HFFc6 (cell line): ENCODE measurements at places on chromosomes 7 and 10.

GRCh38 chr7:7566651-7567611 lies at the start of gene MIOS:
TSS of gene MIOS (plus strand) at chr7:7566884. CDS start at chr7:7572476, 5,592 bp downstream.
- peak; percentile 51 for DNase-seq

- DNase-seq, result no peak
Measured at GRCh38 chr10:6618340-6618739, 38.3 kb upstream of the PRKCQ start.

DNA sequence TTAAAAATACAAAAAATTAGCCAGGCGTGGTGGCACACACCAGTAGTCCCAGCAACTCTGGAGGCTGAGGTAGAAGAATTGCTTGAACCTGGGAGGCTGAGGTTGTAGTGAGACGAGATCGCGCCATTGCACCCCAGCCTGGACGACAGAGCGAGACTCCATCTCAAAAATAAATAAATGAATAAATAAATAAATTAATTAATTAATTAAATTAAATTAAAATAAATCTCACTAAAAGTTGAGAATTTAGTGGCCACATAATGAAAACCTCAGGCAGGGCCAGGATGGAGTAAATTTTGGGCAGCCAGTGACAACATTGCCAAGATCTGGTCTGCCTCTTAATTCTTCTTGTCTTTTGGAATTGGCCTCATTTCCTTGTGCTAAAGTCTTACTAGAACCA lies 187.5 kb upstream of the FEZF1 start:
- DNase-seq, result no peak

GRCh38 chr10:97796651-97797050 lies 24.9 kb upstream of the SFRP5 start:
- DNase-seq, result no peak

- DNase-seq, result no peak
Measured at GRCh38 chr7:28005075-28005846, 175.3 kb downstream of the JAZF1 start.

DNA sequence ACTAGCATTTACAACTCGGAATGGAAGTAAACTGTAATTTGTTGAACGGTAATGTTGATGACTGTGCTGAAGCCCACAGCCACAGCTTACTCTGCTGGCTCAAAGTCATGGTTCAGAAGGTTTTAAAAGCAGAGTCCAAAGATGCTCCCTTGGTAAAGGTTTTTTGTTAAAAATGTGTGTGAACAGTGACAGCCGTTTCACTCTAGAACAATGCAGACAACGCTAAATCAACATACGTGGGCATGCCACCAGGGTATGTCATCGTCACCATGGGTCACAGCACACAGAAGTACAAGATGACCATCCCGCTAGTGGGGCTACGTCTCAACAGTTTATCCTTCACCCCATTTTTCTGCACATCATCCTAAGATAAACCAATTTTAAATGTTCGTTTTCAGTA lies 106.5 kb upstream of the LANCL2 start:
- no peak for DNase-seq

- no peak for DNase-seq
Measured at GRCh38 chr7:17300012-17300411, 1.6 kb downstream of the AHR start.

- no peak for DNase-seq
Measured at GRCh38 chr10:107692072-107692471, 527.6 kb upstream of the SORCS1 start.

DNA sequence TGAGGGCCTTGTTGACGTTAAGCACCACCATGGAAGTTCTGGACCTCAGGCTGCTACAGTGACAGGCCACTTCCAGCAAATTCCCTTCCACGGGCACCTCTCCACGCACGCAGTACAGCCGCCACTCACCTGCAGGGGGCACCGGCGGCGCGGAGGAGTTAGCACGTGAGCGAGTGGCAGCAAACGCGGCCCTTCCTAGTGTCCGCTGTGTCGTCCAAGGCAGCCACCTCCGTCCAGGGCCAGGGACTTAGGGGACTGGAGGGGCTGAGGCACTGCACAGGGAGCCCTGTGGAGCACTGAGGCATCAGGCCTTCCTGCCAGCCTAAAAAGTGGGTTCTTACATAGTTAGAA lies 164.4 kb downstream of the SVIL start:
- DNase-seq, result no peak

DNA sequence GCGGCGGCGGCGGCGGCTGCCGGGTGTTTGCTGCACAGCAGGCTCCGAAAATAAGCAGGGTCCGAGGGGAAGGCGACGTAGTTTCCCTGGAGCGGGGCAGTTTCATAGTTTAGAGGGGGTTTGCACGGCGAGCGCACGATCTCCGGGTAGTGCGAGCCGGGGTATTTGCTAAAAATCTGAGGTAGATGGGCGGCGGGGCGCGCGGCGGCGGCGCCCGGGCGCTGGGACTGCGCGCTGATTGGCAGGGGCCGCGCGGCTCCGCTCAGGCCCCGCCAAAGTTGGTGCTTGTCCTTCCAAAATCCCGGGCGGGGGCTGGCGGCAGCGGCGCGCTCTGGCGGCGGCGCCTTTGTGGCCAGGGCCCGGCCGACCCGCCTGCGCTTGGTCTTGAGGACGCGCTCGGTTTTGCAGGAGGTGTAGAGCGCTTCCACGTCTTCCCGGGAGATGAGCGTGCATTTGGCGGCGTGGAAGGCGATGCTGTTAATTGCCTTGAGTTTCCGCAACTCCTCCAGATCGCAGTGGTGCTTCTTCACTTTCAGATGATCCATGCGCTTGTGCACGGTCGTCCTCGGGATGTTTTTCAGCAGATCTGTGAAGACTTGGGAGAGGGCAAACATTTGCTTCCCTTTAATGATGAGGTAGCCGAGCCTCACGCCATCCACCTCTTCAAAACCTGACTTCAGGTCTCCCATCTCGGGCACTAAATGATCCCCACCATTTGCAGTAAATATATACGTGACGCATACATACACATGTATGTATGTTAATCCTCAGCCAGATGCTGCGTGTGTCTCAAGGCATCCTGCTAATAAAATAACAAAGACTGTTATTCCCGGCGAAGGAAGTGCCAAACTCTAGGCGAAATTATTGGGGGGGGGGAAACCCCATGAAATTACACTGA lies 8.1 kb downstream of the SKIDA1 start:
- no peak for DNase-seq

GRCh38 chr10:113899952-113900598 lies 45.6 kb downstream of the NHLRC2 start:
- no peak for DNase-seq

GRCh38 chr10:23975431-23975830 lies 233.5 kb upstream of the KIAA1217 start:
- DNase-seq, result no peak

GRCh38 chr7:38525857-38526256 lies 105.3 kb downstream of the AMPH start:
- no peak for DNase-seq

DNA sequence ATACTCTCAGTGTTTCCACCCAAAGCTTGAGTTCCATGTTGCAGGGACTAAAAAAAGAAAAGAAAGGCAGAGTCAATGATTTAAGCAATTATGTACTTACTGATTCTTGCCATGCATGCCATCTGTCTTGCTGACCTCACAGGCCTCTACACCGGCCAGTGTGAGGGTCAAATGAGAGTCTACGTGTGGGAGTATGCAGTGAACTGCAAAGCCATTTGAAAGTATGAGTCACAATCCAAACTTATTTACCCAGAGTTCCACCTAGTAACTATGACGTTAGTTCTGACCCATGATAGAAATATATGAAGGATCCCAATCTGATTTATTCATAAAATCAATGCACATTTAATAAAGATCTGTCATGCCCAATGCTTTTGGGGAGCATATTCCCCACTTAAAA lies 26.5 kb downstream of the PDE1C start:
- no peak for DNase-seq

DNA sequence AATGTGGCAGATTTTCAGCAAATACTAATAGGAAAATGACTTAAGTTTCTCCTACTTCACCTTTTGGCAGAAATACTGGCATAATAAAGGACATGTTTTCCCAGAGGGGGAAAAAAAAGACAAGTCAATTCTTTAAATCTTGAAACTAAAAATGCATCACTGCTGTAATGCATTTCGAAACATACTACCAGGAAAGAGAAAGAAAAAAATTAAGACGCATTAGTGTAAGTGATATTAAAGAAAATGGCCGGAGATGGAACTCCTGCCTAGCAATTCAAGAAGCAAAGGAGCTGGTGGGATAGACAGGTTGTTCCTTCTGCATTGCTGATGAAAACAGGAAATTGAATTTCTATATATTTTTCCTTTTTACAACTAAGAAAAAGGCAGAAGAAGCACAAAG lies 3.2 kb downstream of the ACTR1A start:
- no peak for DNase-seq

DNA sequence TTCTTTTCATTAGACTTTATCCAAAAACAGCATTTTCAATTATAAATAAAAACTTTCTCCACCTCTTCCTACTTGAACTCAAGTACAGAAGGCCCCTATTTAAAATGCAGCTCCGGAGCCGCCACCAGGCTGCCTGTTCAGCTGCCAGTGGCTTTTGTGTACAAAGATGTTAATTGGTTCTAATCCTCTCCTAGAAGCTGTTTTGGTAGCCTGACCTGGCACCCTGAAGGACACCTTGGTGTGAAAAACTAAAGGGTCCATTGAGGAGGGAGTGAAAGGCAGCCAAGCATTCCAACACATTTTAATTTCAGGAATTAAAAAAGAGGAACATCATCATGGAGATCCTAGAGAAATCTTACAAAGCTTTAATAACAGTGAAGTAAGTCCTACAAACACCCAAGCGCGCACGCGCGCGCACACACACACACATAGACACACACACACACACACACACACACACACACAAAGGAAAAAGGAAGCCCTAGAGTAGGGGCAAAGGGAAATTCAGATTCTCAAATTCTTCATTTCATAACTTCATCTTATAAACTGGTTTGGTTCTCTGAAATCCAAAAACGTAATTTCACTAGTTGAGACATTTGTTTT lies 41.4 kb downstream of the VAX1 start:
- no peak for DNase-seq

- DNase-seq, result no peak
Measured at GRCh38 chr10:29465384-29465783, 169.4 kb downstream of the SVIL start.

DNA sequence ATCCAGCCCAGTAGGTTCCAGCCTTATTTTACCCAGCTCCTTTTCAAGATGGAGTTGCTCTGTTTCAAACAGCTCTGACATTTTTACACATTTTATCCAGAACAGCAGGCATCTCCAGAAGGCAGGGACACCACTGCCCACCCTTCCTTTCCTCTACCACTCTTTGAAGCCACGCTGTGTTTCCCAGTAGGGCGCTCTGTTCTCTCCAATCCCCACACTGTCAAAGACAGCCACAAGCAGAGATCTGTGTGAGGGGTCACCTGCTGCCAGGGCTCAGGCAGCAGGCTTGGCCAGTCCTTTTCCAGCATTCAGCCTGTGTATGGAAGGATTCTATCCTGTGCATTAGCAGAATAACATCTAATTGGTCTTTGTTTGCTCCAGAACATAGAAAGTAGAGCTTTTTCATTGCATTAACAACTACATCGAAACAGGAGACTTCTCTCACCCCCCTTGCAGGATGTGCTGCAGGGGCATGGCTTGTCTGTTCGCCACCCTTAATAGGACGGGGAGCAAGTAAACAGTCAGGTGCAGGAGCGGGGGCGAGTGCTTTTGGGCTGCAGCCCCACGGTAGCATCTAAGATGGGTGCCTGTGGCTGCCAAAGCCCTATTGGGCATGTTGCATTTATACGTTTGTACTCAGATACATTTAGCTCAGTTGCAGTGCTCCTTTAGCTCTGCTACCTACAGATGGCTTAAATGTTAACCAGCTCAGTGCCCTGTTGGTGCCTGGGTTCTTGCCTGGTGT lies 326.1 kb downstream of the GALNT17 start:
- DNase-seq, result no peak

- no peak for DNase-seq
Measured at GRCh38 chr10:22900841-22901601, 26.8 kb upstream of the ARMC3 start.

DNA sequence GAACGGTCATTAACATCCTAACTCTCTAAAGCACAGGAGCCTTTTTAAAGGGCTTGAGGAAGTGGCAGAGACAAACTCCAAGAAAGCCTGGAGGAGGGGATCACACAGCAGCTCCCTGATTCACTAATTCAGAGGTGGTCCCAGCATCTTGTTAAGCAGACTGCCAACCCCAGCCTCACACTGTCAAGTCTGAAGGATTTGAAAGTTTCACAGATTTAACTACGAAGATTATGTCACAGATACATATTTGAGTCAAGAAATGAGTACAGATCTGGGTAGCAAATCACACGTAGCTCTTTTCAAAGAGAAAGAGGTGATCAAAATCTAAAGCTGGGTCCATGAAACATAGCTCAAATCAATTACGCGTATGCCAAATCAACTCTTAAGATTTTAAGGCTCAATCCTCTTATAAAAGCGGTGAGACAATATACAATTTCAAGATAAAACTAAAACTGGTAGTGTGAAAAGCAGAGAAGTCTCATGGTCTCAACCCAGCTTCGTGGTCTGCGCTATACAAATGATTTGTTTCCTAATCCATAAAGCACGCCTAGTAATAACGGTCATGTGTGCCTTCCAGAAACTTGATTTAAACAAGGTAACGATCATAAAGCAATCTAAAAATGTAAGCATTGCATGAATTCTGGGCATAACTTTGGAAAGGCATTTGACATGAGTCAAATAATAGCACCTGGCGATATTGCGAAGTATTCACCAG lies 229.9 kb upstream of the MKLN1 start:
- no peak for DNase-seq
